Esophagus squamous epithelium (tissue), 5 donors: ENCODE measurements at places on chromosomes 6 and 20. TPM values are rescaled to one million over a fixed set of nuclear protein-coding genes. Genes with fewer than 3 reads are reported as not detected.

- DNase-seq = no peak
These were observed 65.5 kb downstream of the SYNJ2 start for GRCh38 chr6:158047127-158047518.

GRCh38 chr6:273551-274058 lies 18.7 kb upstream of the DUSP22 start:
- no peak for DNase-seq

DNA sequence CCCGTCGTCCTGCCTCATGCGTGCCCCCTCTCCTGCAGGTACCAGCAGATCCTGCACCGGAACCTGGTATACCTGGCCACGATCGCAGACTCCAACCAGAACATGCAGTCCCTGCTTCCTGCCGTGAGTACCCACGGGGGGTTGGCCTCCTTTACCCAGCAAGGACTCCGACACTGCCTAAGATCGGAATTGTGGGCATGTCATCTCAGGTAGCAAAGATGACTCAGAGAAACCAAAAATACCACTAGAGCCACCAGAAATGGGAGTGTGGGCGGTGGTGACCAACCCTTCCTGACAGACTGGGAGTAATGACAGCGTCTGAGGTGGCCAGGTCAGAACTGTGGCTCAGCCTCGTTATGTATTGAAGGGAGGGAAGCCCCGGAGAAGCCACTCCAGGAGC lies 16.3 kb downstream of the SS18L1 start:
- no peak for DNase-seq

GRCh38 chr6:75275067-75275466 lies 9.5 kb downstream of the TMEM30A start:
- no peak for DNase-seq

GRCh38 chr6:112016320-112016719 lies 37.6 kb upstream of the CCN6 start:
- no peak for DNase-seq

GRCh38 chr20:18928626-18929025 lies 115.0 kb downstream of the SCP2D1 start:
- no peak for DNase-seq

- no peak for DNase-seq
These were observed 250.9 kb upstream of the SULF2 start for GRCh38 chr20:48035961-48036731.

GRCh38 chr20:7137395-7138151 lies 370.1 kb downstream of the BMP2 start:
- no peak for DNase-seq

- DNase-seq = no peak
These were observed 172.1 kb upstream of the ID4 start for GRCh38 chr6:19664878-19665612.

DNA sequence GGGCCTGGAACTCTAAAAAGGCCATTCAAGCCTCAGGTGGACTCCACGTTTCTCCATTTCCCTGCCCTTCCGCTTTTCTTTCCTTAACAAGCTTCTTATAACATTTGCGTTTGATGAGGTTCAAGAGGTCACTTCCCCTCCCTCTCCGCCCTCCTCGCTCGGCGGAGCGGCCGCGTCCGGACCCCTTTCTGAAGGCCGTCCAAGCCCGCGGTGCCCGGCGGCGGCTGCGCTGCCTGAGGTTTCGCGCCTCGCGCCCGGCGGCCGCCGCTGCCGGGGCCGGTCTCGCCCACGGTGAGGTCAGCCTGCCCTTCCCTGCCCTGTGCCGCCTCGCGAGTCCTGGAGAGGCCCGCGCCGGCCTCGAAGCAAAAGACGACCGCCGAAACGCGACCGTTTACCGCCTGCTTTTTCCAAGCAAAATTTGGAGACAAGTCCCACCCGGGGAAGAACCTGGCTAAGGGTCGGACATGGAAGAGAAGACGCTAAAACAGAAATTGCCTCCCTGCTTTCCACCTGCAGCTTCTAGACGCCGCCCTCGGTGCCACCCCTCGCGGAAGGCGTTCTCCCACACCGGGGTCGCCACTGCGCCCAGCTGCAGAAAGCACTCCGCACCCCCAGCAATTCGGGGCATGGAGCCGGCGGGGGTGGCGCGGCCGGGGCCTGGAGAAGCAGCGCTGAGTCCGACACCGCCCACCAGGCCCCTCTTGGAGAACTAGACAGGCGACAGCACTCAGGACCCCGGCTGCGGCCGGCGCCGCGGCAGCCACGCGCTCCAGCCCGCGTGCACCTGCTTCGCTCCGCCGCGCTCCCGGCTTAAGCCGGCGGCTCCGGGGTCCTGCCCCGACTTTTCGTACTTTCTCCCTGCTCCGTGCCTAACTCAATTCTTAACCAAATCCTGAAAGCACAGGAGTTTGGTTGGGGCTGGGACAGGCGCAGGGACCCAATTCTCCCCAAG lies 11.0 kb upstream of the FOXF2 start:
- no peak for DNase-seq

DNA sequence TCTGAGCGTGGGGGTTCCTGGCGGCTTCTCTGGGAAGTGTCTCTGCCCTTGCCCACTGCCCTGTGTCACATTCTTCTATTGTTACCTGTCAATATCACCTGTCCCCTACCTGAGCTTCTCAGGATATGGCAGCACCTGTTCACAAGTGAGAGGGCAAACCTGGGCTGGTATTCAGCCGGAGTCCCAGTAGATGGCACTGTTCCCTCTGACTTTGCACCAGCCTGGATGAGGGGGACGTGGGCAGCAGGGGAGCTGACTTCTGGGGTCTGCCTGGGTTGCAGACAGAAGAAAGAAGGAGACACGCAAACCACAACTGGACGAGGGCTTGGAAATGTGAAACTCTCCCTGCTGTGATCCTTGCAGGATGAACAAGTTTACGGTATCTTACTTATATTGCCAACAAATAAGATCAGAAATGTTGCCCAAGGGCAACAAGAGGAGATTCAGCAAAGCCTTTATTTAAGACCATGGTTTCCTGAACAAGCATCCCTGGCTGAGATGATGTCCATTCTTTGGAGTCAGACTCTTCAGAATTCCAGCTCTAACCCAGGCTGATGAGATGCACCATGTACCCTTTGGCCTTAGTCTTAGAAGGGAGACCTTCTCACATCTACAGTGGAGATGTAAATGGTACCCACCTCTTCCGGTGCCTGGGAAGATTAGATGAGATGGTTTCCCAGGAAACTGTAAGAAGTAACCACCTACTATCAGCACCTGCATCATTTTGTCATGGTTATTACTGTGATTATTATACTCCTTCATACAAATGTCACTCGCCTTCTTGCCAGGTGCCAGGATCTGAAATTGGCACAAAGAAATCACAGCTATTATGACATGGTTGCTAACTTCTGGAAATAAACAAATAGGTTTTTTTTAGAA lies 400.0 kb upstream of the CDH4 start:
- no peak for DNase-seq

GRCh38 chr6:135282395-135282794 lies 101.3 kb downstream of the MYB start:
- no peak for DNase-seq

GRCh38 chr6:63504777-63505384 lies 67.4 kb upstream of the LOC128125822 start:
- DNase-seq = no peak

DNA sequence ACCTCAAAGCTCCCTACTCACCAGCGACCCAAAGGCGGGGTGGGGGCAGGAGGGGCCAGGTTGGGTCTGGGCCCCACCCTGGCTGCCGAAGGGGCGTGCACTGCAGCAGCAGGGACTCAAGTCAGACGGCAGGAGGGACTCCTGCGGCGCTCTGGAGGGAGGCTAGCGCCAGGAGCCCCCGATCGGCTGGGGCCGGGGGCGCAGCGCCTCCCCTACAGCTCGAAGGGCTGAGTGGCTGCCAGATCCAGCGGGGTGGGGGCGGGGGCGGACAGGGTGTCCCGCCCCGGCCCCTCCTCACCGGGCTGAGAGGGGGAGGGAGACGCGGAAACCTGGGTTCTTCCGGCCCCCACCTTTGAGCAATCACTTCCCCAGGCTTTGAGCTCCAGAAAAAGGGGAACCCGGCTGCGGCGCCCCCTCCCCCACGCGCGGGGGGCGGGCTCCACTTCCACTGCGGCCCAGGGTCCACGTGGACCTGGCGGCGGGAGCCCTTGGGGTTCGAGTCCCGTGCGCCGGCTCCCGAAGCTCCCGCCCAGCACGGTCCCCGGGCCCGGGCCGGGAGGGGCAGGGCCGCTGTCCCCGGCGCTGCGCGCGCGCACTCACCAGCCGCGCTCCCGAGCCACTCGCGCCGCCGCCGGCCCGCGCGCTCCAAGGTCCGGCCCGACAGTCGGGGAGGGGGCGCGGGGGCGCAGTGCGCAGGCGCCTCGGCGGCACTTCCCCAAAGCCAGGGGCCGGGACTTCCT lies at the start of gene RGS19:
RGS19 (minus strand) TSS at position 246 of the 740 bp plus-strand sequence. CDS start 2,632 bp downstream, outside the sequence.
- DNase-seq = no peak

DNA sequence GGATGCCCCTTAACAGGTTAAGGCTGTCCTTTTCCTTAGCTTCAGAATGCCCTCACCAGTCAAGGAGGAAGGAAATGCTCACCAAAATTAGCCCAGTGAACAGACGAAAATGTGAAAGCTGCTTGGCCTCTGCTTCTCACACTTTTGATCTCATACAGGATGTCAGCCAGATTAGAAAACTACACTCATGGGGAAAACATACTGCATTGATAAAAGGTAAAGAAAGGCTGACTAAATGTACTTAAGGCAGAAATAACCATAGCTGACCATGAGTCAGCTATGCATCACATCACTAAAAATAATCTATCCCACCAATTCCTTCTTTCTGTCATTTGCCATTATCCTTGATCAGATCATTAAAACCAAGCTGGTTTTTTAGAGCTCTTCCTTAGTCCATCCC lies 198.4 kb upstream of the TENT5A start:
- no peak for DNase-seq

DNA sequence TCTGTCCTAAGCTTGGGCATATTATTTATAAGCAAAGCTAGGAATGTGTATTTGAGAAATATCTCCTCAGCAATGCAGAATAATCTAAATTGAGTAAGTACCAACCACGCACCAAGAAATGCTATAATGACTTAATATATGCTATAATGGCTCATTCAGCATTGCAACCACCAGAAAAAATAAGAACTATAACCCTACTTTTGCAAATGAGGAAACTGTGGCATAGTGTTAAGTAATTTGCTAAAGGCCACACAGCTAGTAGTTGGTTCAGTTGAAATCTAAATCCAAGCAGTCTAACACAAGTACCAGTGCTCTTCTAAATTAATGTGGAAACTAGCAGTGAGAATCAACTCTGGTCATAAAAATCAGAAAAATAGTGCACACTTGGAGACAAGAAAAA lies 35.7 kb downstream of the HBS1L start:
- no peak for DNase-seq

- DNase-seq = no peak
These were observed 108.2 kb downstream of the THEMIS start for GRCh38 chr6:127792616-127793015.

- no peak for DNase-seq
These were observed 400.1 kb downstream of the NKAIN2 start for GRCh38 chr6:124203812-124204167.

- DNase-seq = no peak
These were observed 51.3 kb downstream of the ATRN start for GRCh38 chr20:3521852-3522740.

GRCh38 chr6:157290797-157291196 lies 32.5 kb downstream of the TMEM242 start:
- DNase-seq = no peak

DNA sequence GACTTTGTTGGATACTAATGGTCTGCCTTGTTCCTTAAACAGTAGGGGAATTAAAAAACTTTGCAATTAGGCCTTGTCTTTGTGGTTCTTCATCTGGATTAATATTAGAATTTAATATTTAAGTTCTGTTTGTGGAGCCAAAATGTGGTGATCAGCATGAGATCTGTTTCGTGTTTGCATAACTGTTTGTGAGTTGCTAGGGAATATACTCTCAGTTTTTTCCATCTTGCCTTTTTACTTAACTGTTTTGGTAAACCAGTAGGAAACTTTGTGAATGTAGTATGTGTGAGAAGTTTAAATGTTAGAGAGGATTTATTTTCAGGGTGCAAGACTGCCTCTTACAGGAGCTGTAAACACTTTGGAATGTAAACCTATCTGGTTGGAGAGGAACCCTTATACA lies 35.6 kb downstream of the LRRC1 start:
- no peak for DNase-seq

DNA sequence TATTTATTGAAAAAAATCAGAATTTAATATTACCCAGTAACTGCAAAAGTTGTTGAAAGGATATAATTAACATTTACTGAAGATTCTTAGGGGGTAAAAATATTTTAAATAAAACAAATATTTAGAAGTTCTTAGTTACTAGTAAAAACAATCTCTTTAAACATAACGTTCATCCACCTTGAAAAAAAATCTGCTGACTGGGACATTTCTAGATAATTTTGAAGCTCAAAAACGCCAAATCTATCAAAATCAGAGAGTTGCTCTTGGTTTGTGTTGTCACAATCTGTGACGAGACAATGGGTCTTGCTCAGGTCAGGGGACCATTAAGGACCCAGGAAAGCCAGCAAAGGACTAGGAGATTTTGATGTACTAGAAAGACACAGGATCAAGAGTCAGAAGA lies 177.0 kb downstream of the BACH2 start:
- no peak for DNase-seq

DNA sequence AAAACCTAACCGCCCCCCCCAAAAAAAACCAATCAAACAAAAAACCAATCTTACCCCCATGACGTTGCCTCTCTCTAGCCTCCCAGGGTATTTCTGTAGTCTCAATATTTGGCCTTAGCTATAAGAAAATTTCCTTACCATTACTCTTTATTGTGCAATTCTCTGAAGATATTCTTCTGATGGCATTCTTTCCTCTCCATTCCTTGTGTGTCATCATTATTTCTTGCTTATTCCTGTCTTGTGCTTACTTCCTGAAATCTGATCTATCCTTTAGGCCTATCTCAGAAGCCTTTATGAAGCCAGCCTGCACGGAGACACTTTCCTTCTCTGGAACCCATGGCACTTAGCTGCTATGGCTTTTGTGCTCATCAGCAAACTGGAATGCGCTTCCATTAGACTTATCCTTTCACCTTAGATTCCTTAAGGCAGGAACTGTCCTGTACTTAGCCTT lies 65.9 kb upstream of the DDR1 start:
- DNase-seq = no peak

DNA sequence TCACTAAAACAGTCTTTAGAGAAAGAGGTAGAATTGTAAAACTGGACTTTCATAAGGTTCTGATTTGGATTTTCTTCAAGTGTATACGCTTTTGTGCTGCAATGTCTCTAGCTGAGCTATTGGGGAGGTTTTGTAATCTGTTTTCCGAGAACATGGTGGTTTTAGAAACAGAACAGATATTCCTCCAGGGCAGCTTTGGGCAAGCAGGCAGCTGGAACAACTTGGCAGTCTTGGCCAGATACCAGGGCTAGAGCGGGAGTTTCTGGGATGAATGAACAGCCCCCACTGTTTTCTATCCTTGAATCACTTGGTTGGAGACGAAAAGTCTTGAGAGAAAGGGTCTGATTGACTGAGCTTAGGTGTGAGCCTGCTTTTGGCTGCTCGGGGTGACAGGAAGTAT lies 17.1 kb upstream of the ARMC2 start:
- no peak for DNase-seq

- DNase-seq = no peak
These were observed 114.0 kb upstream of the FKBP1C start for GRCh38 chr6:63097222-63097621.

HSPA12B gene
- 0.75 TPM for total RNA-seq

FOXF2 gene
- 5.7 TPM for total RNA-seq

PAX1 gene
- not detected for total RNA-seq

RIPK1 gene
- 17.7 TPM for total RNA-seq

SYCP2L gene
- not detected for total RNA-seq

SLC17A1 gene
- total RNA-seq = not detected

PKIB gene
- total RNA-seq = 4.5 TPM

WFDC10A gene
- not detected for total RNA-seq
